ENCODE measurements at places on chromosomes 3 and 15.
A peak's percentile ranks its signal among the peaks of the same experiment; 100 is the strongest.

GRCh38 chr15:26891448-26892181, 24.8 kb downstream of the GABRA5 start:
- peak; percentile 91 for ATAC-seq

- peak; percentile 73 for ATAC-seq
Measured at GRCh38 chr3:186930641-186931531, 560 bp downstream of the ST6GAL1 start.

- ATAC-seq: no peak
Measured at GRCh38 chr3:69494185-69494584, 108.3 kb upstream of the FRMD4B start.

DNA sequence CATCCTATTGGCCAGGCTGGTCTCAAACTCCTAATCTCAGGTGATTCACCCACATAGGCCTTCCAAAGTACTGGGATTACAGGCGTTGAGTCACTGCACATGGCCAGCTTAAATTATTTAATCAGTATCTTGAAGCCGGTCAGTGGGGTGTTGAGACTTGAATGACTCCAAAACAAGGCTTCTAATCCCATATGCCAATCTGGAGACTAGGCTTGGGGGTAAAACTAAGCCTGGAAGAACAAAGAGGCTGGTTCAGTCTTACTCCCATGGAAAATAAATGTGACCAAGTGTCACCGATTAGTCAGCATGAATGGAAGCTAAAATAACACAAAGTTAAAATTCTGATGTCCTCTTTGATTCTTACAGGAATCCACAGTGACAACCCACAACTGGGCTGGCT, 509.1 kb downstream of the FOXP1 start:
- ATAC-seq: no peak

GRCh38 chr3:72238010-72238691, 453.2 kb upstream of the PROK2 start:
- peak; percentile 48 for ATAC-seq

- ATAC-seq: no peak
Measured at GRCh38 chr3:170780955-170781354, 89.0 kb downstream of the RPL22L1 start.

DNA sequence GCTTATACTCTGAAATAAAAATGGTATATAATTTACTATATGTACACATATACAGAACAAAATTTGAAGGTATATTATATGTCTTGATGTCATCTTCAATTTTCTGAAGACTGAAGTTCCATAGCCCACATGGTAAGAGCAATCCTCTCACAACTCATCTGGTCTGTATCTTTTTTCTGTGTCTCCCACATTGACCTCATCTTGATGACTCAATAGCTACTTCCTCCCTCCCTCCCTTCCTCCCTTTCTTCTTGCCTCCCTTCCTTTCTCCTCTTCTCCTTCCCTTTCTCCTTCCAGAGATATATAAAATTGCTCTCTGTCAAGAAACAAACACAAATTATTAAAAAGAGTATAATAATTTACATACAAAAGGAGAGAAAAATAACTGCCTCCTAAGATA, 268.5 kb downstream of the SQOR start:
- ATAC-seq: no peak

- no peak for ATAC-seq
Measured at GRCh38 chr3:60096403-60096802, 1046.6 kb upstream of the CFAP20DC start.
